Activated naive CD4-positive, alpha-beta T cell treated with anti-CD3 and anti-CD28 coated beads, Interleukin-2, amount 10 ng/mL, durations not matched to agents 7 days and 5 days (primary cell): ENCODE measurements at places on chromosomes 6 and 20.

- H3K27ac ChIP-seq: no peak overlapping the region
- DNase-seq: no peak
- no peaks in the 10 kb centered on the region for H3K4me1 ChIP-seq
- no peaks in the 10 kb centered on the region for H3K36me3 ChIP-seq
- no peak overlapping the region for H3K4me3 ChIP-seq
- H3K27me3 ChIP-seq: no peaks in the 10 kb centered on the region
These were observed 120.3 kb upstream of the MOCS1 start for GRCh38 chr6:40054602-40055001.

DNA sequence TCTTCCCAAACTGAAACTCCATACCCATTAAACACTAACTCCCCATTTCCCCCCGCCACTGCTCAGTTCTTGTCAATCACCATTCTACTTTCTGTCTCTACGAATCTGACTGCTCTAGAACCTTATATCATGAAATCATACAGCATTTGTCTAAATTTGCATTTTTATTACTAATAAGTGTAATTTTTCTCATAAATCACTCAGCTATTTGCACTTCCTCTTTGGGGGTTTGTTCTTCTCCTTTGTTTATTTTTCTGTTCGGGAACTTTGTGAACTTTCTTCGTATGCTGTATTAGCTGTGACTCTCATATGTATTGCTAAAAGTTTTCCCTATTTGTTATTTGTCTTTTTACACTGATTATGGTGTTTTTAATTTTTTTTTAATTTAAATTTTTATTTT is 152.2 kb downstream of the SLC16A10 start:
- H3K36me3 ChIP-seq: no peaks in the 10 kb centered on the region
- no peaks in the 10 kb centered on the region for H3K4me1 ChIP-seq
- peaks cover 8% of the 10 kb centered on the region for H3K27me3 ChIP-seq
- no peak for DNase-seq
- no peak overlapping the region for H3K27ac ChIP-seq
- H3K4me3 ChIP-seq: no peak overlapping the region

DNA sequence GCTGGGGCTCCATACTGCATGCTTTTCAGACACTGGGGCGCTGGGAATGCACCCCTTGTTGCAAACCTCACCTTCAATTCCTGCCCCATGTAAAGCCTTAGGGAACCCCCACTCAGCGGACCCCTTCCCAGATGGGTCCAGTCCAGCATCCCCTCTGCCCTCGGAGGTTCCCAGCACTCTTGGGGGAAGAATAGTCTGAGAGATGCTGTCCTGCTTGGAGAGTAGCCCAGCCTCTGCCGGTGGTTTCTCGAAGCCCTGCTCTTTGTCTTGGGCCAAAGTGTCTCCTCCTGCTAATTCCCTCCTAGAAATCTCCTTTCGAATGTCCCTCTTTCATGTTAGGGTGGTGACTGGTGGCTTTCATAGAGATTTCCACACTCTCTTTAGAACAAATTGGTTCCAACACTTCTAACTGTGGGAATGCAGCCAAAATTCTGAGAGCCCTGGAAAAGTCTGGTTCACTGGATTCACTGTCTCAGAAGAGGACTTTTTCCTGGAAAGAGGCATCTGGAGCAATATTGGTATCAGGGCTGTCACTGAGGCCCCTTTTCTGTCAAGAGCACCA is 24.9 kb upstream of the SULF2 start:
- peaks cover 65% of the 10 kb centered on the region for H3K27me3 ChIP-seq
- no peaks in the 10 kb centered on the region for H3K4me1 ChIP-seq
- H3K4me3 ChIP-seq: no peak overlapping the region
- no peak overlapping the region for H3K27ac ChIP-seq
- H3K36me3 ChIP-seq: no peaks in the 10 kb centered on the region

DNA sequence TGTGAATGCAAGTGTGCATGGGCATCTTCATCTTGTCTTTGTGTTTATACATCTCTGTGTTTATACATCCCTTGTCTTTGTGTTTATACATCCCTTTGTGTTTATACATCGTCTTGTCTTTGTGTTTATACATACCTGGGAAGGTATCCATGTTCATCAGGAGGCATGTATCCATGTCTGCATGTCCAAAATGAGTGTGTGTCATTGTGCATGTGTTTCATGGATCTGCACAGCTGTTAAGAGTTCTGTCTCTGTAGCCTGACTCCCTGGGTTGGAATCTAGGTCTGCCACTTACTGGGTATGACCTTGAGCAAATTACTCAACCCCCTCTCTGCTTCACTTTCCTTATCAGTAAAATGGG is 50.1 kb upstream of the SIRPA start:
- H3K27me3 ChIP-seq: peaks cover 8% of the 10 kb centered on the region
- H3K4me1 ChIP-seq: peaks cover 10% of the 10 kb centered on the region
- H3K36me3 ChIP-seq: no peaks in the 10 kb centered on the region
- DNase-seq: no peak
- H3K27ac ChIP-seq: no peak overlapping the region

- peaks cover 68% of the 10 kb centered on the region for H3K27me3 ChIP-seq
- no peaks in the 10 kb centered on the region for H3K4me1 ChIP-seq
- DNase-seq: no peak
- no peak overlapping the region for H3K4me3 ChIP-seq
- no peak overlapping the region for H3K27ac ChIP-seq
These were observed 146.3 kb downstream of the LY86 start for GRCh38 chr6:6734479-6735465.

DNA sequence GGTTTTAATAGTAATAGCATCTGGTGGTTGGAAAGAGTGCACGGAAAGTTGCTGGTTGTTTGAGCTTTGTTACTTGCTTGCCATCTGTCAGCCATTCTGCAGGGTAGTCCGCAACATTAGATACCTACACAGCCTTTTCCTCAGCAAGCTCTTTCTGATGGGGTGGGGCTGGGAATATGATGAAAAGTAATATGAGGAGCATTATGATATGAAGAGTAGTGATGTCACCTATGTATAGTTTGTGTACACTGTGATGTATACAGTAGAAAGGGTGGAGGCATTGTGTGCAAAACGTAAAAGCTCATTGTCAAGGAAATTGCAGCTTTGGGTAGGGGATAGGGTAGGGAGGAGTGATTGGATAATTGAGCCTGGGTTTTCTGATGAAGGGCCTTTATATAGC is 16.1 kb downstream of the SCAF8 start:
- H3K4me1 ChIP-seq: peaks cover 14% of the 10 kb centered on the region
- no peaks in the 10 kb centered on the region for H3K27me3 ChIP-seq
- no peak for DNase-seq
- no peak overlapping the region for H3K27ac ChIP-seq
- H3K36me3 ChIP-seq: peaks cover 19% of the 10 kb centered on the region
- no peak overlapping the region for H3K4me3 ChIP-seq

DNA sequence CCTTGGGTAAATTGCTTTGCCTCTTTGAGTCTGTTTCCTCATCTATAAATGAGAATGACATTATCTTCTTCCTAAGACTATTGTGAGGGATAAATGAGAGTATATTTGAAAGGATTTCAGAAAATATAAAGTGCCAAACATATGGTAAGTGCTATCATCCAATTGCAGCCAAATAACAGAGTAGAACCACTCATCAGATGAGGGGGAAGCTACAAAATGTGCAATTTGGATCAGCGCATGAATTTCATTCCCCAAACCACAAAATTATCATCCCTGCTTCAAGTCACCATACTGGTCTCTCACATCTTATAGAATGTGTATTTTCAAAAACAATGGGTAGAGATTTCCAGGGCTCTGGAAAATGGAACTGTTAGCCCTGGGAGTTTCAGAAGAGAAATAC is 158.5 kb downstream of the ARHGAP18 start:
- H3K36me3 ChIP-seq: no peaks in the 10 kb centered on the region
- peaks cover 6% of the 10 kb centered on the region for H3K4me1 ChIP-seq
- H3K27me3 ChIP-seq: peaks cover 3% of the 10 kb centered on the region
- H3K27ac ChIP-seq: no peak overlapping the region
- DNase-seq: no peak

DNA sequence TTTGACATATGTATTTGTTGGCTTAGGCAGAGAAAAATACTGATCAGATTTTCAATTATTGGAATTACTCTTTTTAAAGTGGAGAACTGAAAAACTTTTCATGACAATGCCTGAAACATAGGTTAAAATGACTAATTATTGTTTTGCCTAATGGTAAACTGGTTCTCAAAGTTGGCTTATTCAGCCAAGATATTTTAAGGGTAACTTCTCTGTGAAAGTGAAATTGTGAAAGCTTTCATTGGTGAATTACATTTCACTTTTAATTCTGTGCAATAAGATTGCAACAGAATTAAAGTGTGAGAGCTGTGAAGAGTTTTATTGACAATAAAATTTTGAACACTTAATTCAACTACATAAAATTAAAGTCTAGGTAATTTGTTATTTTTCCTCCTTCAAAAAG is 24.5 kb downstream of the KIAA0408 start:
- H3K4me1 ChIP-seq: no peaks in the 10 kb centered on the region
- H3K36me3 ChIP-seq: no peaks in the 10 kb centered on the region
- no peak overlapping the region for H3K4me3 ChIP-seq
- peaks cover 12% of the 10 kb centered on the region for H3K27me3 ChIP-seq

DNA sequence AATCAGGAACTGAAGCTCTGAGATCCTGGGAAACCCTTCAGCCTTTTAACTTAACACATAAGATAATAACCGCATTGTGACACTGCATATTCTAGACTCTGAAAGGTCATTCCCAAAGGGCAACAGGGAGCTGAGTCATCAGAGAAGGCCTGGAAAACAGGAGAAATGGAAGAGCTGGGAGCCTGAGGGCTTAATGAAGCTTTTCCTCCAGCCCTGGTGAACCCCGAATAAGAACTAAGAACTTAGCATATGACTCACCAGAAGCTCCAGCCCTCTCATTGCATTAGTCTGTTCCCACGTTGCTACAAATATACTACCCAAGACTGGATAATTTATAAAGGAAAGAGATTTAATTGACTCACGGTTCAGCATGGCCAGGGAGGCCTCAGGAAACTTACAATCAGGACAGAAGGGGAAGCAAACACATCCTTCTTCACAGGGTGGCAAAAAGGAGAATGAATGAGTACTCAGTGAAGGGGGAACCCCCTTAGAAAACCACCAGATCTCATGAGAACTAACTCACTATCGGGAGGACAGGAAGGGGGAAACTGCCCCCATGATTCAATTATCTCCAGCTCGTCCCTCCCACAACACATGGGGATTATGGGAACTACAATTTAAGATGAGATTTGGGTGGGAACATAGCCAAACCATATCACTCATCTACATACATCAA is 648.5 kb downstream of the TFAP2A start:
- no peak overlapping the region for H3K27ac ChIP-seq
- DNase-seq: no peak
- H3K27me3 ChIP-seq: no peaks in the 10 kb centered on the region
- H3K36me3 ChIP-seq: no peaks in the 10 kb centered on the region

GRCh38 chr6:118260833-118261232 is 287.3 kb upstream of the PLN start:
- H3K4me1 ChIP-seq: no peaks in the 10 kb centered on the region
- peaks cover 4% of the 10 kb centered on the region for H3K27me3 ChIP-seq
- no peaks in the 10 kb centered on the region for H3K36me3 ChIP-seq
- no peak overlapping the region for H3K27ac ChIP-seq

DNA sequence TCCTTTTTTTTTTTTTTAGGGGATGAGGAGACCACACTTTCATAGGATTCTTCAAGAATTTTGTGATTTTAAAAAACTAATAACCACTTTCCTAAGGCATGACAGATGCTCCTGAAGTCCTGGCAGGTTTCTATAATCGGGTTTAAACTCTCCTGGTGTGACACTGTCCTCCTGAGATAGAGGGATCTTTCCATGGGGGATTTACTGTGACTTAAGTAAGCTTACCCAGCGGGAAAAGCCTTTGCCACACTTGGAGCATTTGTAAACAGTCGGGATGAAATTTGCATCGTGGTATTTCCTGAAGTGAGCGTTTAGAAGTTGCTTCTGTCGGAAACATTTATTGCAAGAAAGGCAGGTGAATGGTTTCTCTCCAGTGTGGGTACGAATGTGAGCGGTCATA is 16.6 kb downstream of the CTCFL start:
- peaks cover 57% of the 10 kb centered on the region for H3K27me3 ChIP-seq
- no peak overlapping the region for H3K27ac ChIP-seq
- H3K36me3 ChIP-seq: no peaks in the 10 kb centered on the region
- no peak overlapping the region for H3K4me3 ChIP-seq
- no peak for DNase-seq
- H3K4me1 ChIP-seq: no peaks in the 10 kb centered on the region

GRCh38 chr6:15768999-15769398 is 106.2 kb upstream of the DTNBP1 start:
- no peaks in the 10 kb centered on the region for H3K27me3 ChIP-seq
- no peak overlapping the region for H3K27ac ChIP-seq
- no peaks in the 10 kb centered on the region for H3K36me3 ChIP-seq
- H3K4me3 ChIP-seq: no peak overlapping the region
- DNase-seq: no peak

GRCh38 chr6:160141001-160141726 is 19.5 kb downstream of the SLC22A1 start:
- DNase-seq: no peak
- peaks cover 8% of the 10 kb centered on the region for H3K4me1 ChIP-seq
- H3K4me3 ChIP-seq: no peak overlapping the region
- H3K27ac ChIP-seq: no peak overlapping the region
- no peaks in the 10 kb centered on the region for H3K36me3 ChIP-seq

DNA sequence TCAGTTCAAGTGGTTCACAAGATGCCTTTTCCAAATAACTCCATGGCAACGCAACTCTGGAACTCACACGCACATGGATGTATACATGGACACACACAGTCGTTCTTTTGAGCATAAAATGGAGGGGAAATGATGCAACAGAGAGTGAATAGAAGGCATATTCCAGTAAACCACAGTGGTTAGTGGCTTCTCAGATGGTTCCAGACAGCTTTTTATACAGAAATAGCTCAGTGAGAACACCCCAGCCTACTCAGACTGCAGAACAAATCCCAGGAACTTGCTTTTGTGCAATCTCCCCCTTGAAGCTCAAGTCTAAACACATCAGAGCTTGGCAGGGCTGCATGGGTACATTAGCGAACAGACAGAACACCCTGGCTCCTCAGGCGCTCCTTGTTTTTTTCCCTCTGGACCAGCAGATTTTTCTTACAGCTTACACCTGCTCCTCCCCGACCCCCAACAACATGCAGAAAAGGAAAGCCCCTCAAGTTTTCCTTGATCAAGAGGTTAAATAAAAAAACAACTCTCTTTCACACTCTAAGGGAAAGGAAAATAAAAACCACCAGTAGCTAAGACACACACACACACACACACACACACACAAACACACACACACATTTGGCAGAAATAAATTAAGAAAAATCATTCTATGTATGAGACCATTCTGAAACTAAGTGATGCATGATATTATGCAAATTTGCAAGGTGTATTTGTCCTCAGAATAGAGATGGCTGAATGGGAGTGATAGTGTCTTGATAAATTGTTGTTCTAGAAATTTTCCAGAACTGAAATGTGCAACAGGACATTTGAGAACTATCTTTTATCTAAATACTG is 51.2 kb upstream of the RANBP9 start:
- DNase-seq: peak; percentile 46
- peaks cover 62% of the 10 kb centered on the region for H3K4me1 ChIP-seq
- H3K36me3 ChIP-seq: peaks cover 1% of the 10 kb centered on the region
- H3K27me3 ChIP-seq: peaks cover 7% of the 10 kb centered on the region
- H3K4me3 ChIP-seq: peak overlapping the region; percentile 47
- peak overlapping the region; percentile 84 for H3K27ac ChIP-seq
